ENCODE measurements at places on chromosomes 2 and 18. TPM values are rescaled to one million over a fixed set of nuclear protein-coding genes. Genes with fewer than 3 reads are reported as not detected.
A peak's percentile ranks its signal among the peaks of the same experiment; 100 is the strongest.

DNA sequence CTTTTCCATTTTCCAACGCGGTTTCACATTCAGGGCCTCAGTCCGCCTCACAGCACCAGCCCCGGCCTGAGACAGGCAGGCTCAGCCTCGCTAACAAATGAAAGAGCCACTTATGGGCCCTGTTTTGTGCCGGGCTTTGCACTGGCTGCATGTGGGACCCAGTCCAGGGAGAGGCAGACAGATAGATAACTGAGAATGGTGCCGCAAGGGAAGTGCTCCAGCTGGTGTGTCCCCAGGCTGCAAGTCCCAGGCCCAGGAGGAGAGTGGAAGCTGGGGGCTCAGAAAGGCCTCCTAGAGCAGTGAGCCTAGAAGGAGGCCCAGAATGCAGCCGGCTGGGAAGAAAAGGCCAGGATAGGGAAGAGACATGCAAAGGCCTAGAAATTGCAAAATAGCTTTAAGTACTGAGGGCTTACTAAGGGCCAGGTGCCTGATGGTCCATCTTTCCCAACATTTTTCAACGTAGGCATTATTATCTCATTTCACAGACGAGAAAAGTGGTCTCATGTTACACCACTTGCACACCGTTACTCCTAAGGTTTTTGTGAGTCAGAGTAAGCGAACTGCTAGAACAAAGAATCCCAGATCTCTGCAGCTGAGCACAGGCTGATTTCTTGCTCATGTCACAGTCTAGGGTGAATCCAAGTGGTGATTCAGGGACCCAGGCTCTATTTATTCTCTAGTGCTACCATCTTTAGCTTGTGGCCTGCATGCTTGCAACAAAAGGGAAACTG lies 26.0 kb downstream of the ADRA2B start:
- no peaks in the 10 kb centered on the region for H3K4me1 ChIP-seq
- no peak overlapping the region for H3K27ac ChIP-seq
- no peaks in the 10 kb centered on the region for H3K36me3 ChIP-seq
- no peak overlapping the region for H3K4me3 ChIP-seq
- DNase-seq = no peak
- no peaks in the 10 kb centered on the region for H3K27me3 ChIP-seq

SERPINB10 gene
- not detected for total RNA-seq

C2orf80 gene
- not detected for total RNA-seq

GRCh38 chr2:236971131-236971821 lies 114.4 kb upstream of the COPS8 start:
- H3K36me3 ChIP-seq = no peaks in the 10 kb centered on the region
- DNase-seq = no peak
- H3K27ac ChIP-seq = no peak overlapping the region
- H3K27me3 ChIP-seq = no peaks in the 10 kb centered on the region
- H3K4me3 ChIP-seq = no peak overlapping the region

DNA sequence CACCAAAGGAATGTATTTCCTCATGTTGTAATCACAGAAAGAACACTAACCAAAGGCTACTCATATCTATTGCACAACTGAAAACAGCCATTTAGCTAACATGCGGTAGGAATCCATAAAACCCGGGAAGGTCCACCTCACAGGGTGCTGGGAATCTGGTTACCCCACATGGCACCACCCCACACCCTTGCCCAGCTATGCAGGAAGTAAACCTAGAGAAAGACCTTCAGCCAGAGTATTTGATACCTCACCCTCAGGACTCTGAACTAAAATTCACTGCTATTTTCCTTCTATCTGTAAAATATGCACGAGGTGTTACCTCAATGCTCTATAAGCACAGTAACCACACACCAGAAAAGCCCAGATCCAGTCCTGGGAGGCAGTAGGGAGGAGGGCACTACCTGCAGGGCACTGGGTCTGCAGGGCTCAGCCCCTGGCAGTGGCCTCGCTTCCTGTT lies 45.8 kb downstream of the PTPN2 start:
- peaks cover 57% of the 10 kb centered on the region for H3K4me1 ChIP-seq
- peaks cover 5% of the 10 kb centered on the region for H3K36me3 ChIP-seq
- H3K4me3 ChIP-seq = no peak overlapping the region
- peak; percentile 7 for DNase-seq
- H3K27me3 ChIP-seq = no peaks in the 10 kb centered on the region

DNA sequence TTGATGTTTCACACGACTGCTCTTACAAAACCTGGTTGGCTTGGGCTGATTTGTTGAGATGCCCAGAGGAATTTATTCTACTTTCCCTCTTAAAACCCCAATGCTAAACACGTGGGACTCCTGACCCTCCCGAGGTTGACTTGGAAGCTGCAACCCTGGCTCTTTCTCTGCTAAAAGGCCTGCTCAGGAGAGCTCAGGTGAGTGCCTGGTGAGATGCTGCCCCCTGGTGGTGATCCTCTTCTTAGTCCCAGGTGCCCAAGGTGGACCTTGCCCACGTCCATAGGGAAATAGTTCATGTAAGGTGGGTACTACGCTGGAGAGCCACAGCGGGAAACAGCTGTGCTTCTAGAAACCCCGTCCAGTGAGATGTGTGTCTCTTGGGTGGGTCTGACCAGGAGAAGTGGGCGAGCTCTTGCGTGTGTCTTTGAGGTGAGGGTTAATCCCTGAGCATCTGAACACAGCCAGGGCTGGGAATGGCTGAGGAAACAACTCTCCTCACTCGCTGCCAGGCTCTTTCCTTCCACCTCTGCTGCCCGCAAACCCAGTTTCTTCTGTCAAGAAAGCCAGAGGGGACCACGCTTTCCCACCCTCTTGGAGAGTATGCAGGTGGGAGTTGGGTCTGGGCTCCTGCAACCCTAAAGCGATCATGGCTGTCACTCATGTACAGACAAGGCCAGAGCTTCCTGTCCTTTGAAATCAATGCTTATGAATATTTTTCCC lies 25.5 kb upstream of the PXDN start:
- no peak overlapping the region for H3K27ac ChIP-seq
- H3K4me1 ChIP-seq = no peaks in the 10 kb centered on the region
- no peaks in the 10 kb centered on the region for H3K36me3 ChIP-seq

- no peak overlapping the region for H3K4me3 ChIP-seq
- DNase-seq = no peak
- H3K4me1 ChIP-seq = peaks cover under 1% of the 10 kb centered on the region
- no peaks in the 10 kb centered on the region for H3K36me3 ChIP-seq
Measured at GRCh38 chr2:205931388-205931787, 154.6 kb downstream of the INO80D start.

DNA sequence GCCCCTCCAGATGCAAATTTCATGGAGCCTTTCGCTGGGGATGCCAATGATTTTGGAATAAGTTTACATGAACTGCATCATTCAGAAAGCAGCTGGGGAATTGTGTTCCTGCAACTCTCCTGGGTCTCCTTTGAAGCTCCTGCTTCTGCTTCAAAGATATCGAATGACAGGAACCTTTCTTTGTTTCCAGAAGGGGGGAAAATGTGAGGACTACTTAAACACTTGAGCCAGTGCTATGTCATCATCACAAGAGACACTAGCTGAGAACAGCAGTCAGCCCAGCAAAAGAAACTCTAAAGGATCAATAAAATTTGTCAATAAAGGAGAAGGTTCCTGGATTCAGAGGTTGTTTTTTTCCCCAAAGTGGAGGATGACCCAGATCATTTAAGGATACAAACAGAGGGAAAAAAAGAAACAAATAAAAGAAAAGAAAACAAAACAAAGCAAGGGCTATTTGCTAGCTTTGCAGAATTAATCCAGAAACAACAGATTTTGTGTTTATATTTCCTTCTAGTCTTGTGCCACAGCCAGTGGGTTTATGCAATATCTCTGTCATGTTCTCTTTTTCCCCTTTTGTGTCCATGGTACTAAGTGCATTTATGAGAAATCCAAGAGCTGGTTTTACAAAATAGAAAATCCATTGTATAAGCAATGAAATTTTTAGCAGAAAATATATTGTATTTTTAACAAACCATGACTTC lies 463.7 kb downstream of the CDH2 start:
- no peaks in the 10 kb centered on the region for H3K27me3 ChIP-seq
- H3K36me3 ChIP-seq = no peaks in the 10 kb centered on the region
- no peak overlapping the region for H3K4me3 ChIP-seq
- H3K27ac ChIP-seq = no peak overlapping the region
- no peak for DNase-seq

NOTO gene
- total RNA-seq = not detected

DNA sequence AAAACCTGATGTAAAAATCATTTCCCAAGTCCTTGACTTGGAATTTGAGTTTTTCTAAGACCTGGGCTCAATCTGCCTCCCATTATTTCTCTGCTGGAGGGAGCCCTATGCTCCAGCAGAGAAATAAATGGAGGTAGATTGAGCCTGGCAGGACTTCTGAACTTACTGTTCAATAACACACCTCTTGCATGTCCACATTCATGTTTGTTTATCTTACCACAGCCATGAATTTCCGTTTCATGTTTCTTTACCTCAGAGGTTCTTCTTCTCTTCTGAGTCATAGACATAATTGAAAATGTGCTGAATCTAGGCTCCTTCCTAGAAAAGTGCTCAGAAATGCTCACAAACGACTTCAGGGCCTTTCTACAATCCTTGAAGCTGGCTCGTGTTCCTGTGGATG lies 170.8 kb downstream of the PMAIP1 start:
- H3K36me3 ChIP-seq = no peaks in the 10 kb centered on the region
- H3K27ac ChIP-seq = no peak overlapping the region
- H3K4me3 ChIP-seq = no peak overlapping the region
- DNase-seq = no peak
- no peaks in the 10 kb centered on the region for H3K27me3 ChIP-seq

NPPC gene
- total RNA-seq = not detected

DNA sequence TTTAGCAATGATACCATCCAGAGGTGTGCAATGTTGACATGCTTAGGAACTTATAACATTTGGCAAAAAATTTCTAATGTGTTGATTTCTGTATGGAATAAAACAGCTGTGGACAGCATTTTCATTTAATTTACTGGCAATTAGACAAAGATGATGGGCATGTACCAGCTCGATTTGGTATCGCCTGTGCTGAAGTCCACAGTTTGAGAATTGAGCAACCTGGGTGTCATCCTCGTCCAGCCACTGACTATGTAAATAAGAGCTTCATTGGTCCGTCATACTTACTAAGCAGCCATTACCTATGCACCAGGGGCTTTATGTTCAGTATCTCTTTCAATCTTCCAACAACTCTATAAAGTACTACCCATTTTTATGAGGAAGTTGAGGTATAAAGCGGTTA lies 24.6 kb upstream of the ACAA2 start:
- no peaks in the 10 kb centered on the region for H3K27me3 ChIP-seq
- H3K36me3 ChIP-seq = no peaks in the 10 kb centered on the region
- no peak overlapping the region for H3K4me3 ChIP-seq
- H3K27ac ChIP-seq = no peak overlapping the region

DNA sequence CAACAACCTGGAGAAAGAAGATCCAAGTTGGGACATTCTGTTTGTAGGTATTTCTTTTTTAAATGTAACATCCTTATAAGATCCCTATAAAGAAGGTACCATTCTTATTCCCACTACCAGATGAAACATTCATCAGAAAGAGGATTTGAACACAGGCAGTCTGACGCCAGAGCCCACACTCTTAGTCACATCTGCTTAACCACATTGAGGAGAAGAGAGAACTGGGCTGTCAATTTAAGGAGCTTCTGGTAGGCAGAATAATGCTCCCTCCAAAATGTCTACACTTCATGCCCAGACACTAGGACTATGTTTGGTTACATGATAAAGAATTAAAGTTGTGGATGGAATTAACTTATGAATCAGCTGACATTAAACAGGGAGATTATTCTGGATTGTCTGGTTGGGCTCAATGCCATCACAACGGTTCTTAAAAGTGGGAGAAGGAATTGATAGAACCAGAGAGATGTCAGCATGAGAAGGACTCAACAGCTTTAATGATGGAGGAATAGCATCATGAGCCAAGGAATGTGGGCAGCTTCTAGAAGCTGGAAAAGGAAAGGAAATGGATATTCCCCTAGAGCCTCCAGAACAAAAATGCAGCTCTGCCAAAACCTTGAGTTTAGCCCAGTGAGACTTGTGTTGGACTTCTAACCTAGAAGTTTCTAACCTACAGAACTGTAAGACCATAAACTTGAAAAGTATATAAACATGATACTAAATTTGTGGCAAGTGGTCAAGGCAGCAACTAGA lies 82.2 kb downstream of the KLF7 start:
- no peaks in the 10 kb centered on the region for H3K36me3 ChIP-seq
- H3K4me3 ChIP-seq = no peak overlapping the region
- no peak overlapping the region for H3K27ac ChIP-seq
- no peak for DNase-seq

CYTIP gene
- 248 TPM for total RNA-seq

DNA sequence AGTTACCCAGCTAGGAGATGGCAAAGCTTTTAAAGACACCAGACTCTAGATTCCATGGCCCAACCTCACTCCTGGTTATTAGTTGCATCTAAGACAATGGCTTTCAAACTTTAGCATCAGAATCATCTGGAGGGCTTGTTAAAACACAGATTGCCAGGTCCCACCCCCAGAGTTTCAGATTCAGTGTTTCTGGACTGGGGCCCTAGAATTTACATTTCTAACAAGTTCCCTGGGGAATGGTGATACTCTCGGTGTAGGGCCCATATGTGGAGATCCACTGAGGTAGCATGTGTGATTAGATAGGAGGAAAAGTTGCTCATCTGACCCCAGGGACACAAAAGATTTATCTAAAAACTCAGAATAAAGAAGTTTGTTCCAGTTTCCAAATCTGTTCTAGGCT lies 14.5 kb upstream of the TTR start:
- H3K36me3 ChIP-seq = no peaks in the 10 kb centered on the region
- no peak overlapping the region for H3K4me3 ChIP-seq
- no peaks in the 10 kb centered on the region for H3K27me3 ChIP-seq
- H3K27ac ChIP-seq = no peak overlapping the region
- no peaks in the 10 kb centered on the region for H3K4me1 ChIP-seq

GRCh38 chr2:65790676-65790935 lies 358.2 kb upstream of the SPRED2 start:
- no peaks in the 10 kb centered on the region for H3K36me3 ChIP-seq
- H3K4me3 ChIP-seq = no peak overlapping the region
- DNase-seq = no peak
- H3K4me1 ChIP-seq = no peaks in the 10 kb centered on the region
- H3K27me3 ChIP-seq = no peaks in the 10 kb centered on the region

DNA sequence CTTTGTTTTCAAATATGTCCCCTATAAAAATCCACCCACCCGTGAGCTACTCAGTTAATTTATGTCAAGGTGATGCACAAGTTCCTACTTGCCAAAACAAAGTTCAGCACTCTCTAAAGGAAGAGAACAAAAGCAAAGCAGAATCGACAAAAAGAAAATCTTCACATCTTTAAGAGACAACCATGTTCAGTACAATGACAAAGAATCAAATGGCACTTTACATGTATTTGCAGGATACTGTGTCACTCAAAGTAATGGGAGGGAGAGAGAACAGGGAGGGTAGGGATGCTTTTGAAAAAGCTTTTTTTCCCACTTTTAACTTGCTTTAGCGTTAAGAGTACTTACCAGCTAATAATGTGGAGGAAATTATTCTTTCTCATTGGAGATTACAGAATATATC lies 39.0 kb upstream of the FAM237A start:
- H3K27me3 ChIP-seq = no peaks in the 10 kb centered on the region
- no peak overlapping the region for H3K4me3 ChIP-seq
- no peak overlapping the region for H3K27ac ChIP-seq
- H3K36me3 ChIP-seq = no peaks in the 10 kb centered on the region

C2orf78 gene
- total RNA-seq = not detected

CD226 gene
- total RNA-seq = 94.6 TPM

GRCh38 chr18:48229552-48229981 lies 179.6 kb downstream of the ZBTB7C start:
- no peaks in the 10 kb centered on the region for H3K36me3 ChIP-seq
- no peak for DNase-seq
- no peaks in the 10 kb centered on the region for H3K27me3 ChIP-seq
- peaks cover 21% of the 10 kb centered on the region for H3K4me1 ChIP-seq
